Gastrocnemius medialis (tissue), 4 donors: ENCODE measurements at places on chromosomes 2 and 18. TPM values are rescaled to one million over a fixed set of nuclear protein-coding genes. Genes with fewer than 3 reads are reported as not detected.

The AQP4 gene
- 9.9 TPM for total RNA-seq

The RAB17 gene
- 1.3 TPM for total RNA-seq

DNA sequence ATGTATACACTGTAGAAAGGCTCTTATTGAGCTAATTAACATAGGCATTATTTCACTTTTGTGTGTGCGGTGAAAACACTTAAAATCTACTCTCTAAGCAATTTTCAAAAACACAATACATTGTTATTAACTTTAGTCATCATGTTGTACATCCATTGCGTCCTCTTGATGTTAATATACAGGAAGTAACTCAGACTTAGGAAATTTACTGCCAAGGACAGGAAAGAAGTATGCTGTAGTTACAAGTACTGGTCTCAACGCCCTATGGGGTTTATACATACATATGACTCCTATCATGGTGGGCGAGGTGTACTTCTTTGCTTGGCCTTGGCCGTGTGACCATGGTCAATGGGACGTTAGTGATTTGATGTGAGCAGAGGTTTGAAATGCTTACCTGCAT lies 15.5 kb downstream of the SCTR start:
- H3K4me3 ChIP-seq, result no peak overlapping the region
- DNase-seq, result no peak
- H3K4me1 ChIP-seq, result no peaks in the 10 kb centered on the region
- H3K27me3 ChIP-seq, result no peaks in the 10 kb centered on the region
- H3K36me3 ChIP-seq, result no peaks in the 10 kb centered on the region

The GAL3ST2 gene
- not detected for total RNA-seq
